CD4-positive, alpha-beta T cell treated with Interleukin-4 for 1 hour (primary cell): ENCODE measurements at places on chromosomes 1 and 21.

DNA sequence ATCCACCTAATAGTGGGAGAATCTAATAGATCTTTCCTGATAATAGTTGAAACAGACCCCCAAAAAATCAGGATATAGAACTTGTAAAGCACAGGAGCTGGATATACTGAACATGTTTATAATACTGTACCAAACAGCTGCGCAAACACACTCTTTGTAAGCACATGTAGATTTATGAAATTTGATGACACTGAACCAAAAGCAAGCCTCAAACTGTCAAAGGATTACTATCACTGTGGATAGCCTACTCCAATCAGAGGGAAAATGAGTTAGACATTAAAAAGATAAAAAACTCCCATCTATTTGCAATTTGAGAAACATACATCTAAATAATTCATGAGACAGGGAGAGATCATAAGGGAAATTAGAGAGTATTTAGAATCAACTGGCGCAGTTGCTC lies 26.1 kb downstream of the RCAN3 start:
- DNase-seq: no peak

GRCh38 chr1:46576596-46576995 lies 25.1 kb upstream of the KNCN start:
- DNase-seq: no peak

DNA sequence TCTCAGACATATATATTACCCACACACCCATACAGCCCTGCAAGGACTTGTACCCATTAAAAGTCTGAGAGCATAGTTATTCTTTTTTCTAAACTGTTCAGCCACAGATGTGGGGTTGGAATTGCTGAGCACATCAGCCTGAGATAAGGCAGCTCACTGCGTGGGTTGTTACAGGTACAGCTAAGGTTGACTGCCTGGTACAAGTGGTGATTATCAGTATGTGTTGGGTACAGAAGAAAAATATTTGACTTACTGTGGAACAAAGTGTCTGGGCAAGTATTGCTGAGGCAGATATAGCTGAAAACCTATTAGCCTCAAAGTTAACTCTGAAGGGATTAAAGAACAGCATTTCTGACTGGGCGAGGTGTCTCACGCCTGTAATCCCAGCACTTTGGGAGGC lies 5.0 kb downstream of the STX12 start:
- DNase-seq: no peak

DNA sequence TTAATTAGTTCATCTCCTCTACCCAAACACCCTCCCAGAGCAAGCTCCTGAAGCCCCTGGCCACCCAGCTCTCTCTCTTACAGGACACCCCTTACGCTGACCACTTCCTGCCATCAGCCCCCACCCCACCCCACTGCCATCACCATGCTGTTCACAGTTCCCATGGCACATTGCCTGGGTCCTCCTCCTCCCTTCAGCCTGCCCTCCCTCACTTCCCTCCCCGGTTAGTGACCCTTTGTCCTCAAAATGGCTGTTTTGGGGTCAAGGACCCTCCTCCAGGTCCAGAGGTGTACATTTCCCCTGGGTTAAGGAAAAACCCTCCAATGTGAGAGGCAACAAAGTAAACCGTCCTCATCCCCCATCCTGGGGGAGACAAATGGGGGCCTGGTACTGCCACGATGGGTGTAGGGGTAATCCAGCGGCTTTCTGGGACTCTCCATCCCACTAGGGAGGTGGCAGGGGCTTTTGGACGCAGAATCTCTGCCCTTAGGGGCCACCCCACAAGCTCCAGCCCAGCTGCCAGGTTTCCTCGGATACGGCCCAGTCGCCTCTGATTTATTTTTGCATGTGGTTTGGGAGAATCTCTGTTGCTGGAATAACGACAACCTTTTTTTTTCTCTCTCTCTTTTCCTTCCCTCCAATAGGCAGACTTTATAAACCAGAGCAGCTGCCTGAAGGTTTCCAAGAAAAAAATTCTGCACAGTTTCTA lies 8.5 kb downstream of the CAMK2N1 start:
- no peak for DNase-seq

- no peak for DNase-seq
Observed at GRCh38 chr1:222275001-222275728, 272.7 kb downstream of the HHIPL2 start.

DNA sequence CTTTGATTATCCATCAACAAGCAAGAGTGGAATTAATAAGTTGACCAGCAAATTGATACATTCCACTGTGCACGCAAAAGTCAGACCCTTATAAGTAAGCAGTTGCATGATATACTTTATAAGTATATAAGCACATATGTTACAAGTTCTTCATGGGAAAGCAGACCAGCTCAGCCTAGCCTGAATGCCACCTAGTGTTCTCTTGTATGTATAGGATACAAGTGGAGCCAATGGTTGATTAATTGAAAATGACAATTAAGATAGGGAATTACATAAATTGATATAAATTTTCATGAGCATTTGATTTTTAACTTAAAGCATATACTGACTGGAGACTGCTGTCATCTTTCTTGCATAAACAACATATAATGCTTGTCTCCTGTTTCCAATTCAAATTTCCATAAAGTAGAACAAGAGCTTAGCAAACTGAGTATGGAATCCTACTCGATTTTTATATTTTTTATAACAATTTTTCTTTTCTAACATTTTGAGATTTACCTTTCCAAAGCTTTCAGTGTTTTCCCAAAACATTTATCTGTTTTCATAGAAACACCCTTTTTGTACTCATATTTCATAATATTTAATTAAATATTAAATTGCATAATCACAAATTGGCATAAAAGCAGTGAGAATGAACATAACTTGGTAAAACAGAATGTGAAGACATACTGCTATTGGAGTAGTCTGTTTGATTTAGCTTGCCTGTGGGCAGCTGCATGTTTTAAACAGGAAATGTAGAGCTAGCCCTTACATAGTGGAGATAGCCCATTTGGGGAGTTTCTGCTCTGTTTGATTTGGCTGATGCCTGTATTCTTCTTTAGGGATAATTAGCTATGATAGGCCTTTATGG lies 62.8 kb downstream of the MAGI3 start:
- DNase-seq: no peak

GRCh38 chr1:62487956-62488355 lies 51.1 kb downstream of the USP1 start:
- DNase-seq: no peak

GRCh38 chr1:165928075-165928731 lies 100.8 kb downstream of the UCK2 start:
- DNase-seq: peak; percentile 60

DNA sequence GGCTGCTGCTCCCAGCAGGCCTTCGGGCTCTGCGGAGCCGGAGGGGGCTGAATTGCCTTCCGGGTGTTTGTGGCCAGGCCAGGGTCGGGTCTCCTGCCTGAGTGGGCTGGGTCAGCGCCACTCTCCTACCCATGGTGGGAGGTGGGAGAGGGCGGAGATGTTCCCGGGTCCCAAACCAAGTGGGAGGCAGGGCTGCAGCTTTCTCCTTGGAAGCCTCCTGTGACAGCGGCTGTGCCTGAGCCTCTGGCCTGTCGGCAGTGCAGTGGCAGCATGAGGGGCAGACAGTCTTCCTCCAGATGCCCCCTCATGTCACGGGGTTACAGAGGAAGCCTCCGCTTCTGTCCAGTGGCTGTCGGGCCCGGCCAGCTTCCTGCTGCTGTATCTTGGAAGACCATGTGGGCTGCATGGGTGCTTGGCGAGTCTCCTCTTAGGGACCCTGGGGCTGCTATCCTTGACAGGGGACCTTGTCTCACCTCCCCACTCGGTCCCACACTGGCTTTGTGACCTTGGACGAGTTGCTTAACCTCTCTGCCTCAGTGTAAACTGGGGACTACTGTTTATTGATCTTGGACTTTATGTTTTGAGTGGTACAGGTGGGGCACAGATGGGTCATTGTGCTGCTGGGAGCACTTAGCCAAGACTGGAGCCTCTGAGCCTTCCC lies 4.3 kb downstream of the SKI start:
- DNase-seq: no peak

DNA sequence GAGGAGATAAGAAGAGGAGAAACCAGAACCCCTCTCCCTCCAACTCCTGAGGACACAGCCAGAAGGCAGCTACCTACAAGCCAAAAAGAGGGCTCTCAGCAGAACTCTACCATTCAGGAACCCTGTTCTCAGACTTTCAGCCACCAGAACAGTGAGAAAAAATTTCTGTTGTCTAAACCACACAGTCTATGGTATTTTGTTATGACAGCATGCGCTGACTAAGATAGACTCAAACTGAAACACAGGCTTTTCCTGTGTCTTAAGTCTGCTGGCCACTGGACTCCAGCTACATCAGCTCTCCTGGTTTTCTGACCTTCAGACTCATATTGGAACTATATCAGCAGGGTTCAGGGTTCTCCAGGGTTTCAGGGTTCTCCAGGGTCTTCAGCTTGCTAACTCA lies 126.5 kb upstream of the TNFSF4 start:
- no peak for DNase-seq

GRCh38 chr1:21764615-21765423 lies 18.1 kb downstream of the USP48 start:
- DNase-seq: no peak

GRCh38 chr1:114216431-114217173 lies 62.9 kb upstream of the SYT6 start:
- DNase-seq: no peak

DNA sequence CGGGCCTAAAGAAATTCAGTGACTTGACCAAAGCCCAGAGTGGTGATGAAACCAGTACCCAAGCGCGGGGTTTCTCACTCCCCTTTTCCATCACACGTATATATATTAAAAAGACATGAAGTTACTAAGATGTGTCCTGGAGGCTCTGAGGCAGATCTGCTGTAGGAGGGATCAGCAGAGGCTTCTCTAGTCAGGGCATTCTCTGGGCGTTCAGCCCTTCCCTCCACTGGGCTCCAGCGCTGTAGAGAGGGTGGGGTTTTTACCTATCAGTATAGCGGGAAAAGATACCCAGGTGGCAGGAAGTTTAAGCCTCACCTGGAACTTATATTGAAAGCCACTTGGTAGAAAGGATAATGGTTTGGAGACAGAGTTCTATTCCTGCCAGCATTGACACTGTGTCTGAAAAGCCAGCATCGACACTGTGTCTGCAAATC lies 862 bp upstream of the PLEKHO1 start:
- no peak for DNase-seq

DNA sequence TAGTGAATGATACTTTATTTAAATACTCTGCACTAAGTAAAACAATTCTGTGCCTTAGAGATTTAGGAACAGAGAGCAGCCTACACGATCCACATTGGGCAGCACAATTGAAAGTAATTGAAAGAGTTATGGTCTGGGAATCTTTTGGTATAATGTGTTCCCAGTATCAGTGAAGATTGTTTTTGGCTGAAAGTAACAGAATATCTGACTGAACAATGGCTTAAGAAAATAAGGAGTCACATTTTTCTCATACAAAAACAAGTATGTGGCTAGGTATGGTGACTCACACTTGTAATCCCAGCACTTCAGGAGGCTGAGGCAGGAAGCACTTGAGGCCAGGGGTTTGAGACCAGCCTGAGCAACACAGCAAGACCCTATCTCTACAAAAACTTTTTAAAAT lies 306.2 kb downstream of the NFIA start:
- DNase-seq: no peak

GRCh38 chr1:66831529-66832239 lies 30.6 kb upstream of the INSL5 start:
- no peak for DNase-seq

DNA sequence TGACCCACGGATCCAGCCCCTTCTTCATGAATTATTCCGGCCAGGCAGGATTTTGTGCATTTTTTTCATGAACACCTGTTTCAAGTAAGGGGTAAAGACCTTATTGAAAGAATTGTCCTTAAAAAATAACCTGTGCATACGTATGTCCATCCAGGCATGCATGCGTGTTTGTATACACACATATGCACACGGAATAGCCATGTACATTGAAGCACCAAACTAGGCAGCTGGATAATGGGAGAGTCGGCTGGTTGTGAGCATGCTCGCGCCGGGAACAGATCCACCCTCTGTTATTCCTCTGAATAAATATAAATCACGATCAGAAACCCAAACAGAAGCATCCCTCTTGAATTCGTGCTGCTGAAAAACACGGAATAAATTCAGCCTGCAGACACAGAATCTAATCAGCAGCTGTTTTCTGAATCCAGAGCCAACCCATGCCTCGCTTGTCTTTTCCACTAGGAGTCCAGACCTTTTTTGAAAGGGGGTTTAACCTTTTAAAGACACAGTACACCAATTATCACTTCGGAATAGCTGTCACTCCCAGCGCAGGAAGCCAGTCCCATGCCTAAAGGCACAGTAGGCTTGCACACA lies at the start of gene HIVEP3:
HIVEP3 (minus strand) TSS at position 473 of the 594 bp plus-strand sequence.
- no peak for DNase-seq

- DNase-seq: no peak
Observed at GRCh38 chr1:169999331-169999741, 75.2 kb downstream of the KIFAP3 start.

GRCh38 chr1:50454911-50455310 lies 31.7 kb upstream of the DMRTA2 start:
- DNase-seq: no peak

- no peak for DNase-seq
Observed at GRCh38 chr21:38202811-38203210, 54.0 kb upstream of the KCNJ15 start.

GRCh38 chr1:38693031-38693430 lies 166.5 kb downstream of the RRAGC start:
- no peak for DNase-seq

DNA sequence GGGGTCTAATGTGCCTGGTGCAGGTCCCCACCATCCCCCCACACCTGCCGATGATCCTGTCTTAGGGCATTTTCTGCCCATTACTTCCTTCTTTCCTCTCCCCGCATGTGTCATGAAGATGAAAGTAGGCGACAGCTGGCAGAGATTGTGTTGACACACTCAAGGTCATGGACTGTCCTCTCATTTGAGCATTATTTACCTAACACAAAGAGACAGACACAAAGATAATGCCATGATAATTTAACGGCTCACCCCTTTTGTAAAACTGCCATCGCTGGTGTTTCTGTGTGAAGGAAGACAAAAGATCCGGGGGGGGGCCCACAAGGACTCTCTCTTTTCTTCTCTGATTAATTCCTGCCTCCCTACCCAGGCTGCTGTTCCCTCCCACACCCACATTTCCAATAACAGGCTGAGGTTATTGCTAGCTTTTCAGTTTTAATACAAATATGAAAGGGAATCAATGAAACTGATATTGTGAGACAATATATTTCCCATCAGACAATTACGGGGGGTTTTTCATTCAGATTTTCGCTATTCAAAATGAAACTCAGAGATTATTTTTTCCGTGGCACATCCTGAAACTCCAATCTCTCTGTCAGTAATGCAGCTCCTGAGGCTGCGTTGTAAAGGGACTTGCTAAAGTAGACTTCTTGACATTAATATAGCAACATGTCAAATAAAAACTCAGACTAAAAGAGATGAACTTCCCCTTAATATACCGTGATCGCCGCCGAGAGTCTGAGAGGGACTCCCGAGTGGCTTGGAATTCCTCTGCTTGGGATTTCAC lies 561.1 kb downstream of the NPHP4 start:
- no peak for DNase-seq

GRCh38 chr21:15112858-15113257 lies 48.1 kb upstream of the NRIP1 start:
- DNase-seq: no peak

DNA sequence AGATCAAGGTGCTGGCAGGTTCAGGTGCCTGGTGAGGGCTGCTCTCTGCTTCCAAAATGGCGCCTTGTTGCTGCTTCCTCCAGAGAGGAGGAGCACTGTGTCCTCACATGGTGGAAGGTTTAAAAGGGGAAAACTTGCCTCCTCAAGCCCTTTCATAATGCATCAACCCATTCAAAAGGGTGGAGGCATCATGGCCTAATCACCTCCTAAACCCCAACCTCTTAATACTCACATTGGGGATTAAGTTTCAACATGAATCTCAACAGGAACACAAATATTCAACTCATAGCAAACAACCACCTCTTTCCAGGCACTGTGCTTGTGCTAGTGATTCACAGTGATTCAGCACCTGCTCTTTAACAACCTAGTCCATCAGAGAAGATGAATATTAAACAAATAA lies 4.2 kb downstream of the S100A12 start:
- DNase-seq: no peak
